Muscle of arm (tissue), 14 donors: ENCODE measurements at places on chromosomes 16 and 17.

- DNase-seq = no peak
These were observed 17.5 kb downstream of the COQ7 start for GRCh38 chr16:19084879-19085278.

GRCh38 chr17:29090750-29091605 lies 48.0 kb downstream of the PIPOX start:
- DNase-seq = no peak

GRCh38 chr17:48579760-48580554 lies 1.8 kb upstream of the HOXB4 start:
- DNase-seq = no peak

DNA sequence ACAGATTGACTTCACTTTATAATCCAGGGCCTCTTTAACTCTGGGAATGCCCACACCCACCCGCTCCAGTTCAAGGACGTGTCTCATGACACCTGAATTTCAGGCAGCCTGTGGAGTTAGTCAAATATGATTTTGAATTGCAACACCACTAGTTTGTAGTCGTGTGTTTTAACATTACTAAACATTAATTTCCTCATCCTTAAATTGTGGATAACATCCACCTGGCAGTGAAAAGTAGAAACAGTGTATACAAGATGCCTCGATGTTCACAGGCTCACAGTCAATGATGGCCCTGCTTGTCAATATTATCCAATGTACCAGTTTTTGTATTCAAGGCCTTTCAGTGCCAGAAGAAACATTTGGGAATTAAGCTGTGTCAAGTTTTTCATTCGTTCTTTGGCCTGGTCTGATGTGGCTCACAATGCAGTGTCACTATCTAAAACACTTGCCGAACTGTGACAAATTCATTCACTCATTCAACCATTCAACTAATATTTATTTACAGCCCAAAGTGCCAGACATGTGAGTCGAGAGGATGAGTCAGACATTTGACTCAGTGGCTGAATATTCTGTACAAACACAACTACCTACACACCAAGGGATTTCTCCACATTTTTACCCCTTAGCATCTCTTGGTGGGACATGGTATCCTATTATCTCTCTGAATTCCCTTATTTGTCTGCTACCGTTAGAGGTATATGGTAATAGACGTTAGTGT lies 1.4 kb downstream of the MEIOB start:
- no peak for DNase-seq

DNA sequence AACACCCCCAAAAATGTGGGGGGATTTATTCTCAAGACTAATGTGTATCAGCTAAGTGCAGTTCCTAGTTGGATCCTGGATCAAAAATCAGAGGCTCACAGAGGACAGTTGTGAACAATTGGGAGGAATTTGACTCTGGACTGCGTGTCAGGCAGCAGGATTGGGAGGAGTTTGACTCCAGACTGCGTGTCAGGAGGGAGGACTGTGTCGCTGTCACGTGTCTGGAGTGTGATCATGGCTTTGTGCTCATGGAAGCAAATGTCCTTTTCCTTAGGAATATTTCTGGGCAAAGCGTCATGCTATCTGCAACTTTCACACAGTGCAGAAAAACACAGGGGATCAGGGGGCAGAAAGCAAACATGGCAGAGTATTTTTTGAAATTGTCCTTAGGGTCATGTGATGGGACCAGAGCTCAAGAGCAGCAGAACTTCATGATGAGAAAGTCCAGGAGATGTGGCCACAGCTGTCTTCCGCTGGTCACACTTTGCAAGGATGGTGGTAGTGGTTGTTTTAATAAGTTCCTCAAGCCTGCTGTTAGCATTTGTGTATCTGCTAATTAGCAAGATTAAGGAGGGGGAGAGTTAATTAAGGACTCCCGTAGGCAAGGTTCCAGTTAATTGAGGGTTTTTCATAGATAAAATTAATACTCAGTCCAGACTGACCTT lies 122.0 kb upstream of the CHMP6 start:
- no peak for DNase-seq

GRCh38 chr17:42895185-42895555 lies 5.4 kb upstream of the G6PC1 start:
- DNase-seq = peak; percentile 61

GRCh38 chr17:17343160-17343735 lies 40.1 kb downstream of the NT5M start:
- no peak for DNase-seq

DNA sequence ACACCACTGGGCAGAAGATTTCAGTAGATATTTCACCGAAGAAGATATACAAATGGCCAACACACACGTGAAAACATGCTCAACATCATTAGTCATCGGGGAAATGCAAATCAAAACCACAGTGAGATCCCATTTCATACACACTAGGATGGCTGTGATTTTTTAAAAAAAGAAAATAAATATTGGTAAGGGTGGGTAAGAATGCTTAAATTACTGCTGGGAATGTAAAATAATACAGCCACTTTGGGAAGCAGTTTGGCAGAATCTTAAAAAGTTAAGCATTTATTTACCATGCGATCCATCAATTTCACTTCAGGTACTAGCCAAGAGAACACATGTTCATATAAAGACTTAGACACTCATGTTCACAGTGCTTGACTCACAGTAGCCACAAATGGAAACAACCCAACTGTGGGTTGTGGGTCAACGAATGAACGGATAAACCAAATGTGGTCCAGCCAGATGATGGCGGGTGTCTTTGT lies 6.5 kb upstream of the C16orf74 start:
- no peak for DNase-seq

DNA sequence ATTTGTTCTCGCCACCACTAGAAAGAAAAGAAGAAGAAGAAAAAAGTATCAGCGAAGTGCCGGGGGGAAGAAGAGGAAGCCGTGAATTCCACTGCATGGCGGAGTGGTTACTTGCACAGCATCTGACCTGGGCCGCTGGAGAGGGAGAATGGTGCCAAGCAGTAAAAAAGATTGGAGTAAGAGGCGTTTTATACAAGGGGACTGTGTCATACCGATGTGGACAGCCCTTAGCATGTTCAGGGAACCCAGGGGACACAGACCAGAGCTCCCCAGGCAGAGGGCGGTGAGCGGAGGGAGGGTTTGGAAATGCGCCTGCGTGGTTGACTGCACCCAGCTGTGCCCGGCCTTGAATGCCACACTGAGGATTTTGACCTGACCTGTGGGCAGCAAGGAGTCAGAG lies 52.8 kb downstream of the PLXDC1 start:
- DNase-seq = no peak

- DNase-seq = no peak
These were observed 1.2 kb upstream of the ZFHX3 start for GRCh38 chr16:73049091-73049490.

DNA sequence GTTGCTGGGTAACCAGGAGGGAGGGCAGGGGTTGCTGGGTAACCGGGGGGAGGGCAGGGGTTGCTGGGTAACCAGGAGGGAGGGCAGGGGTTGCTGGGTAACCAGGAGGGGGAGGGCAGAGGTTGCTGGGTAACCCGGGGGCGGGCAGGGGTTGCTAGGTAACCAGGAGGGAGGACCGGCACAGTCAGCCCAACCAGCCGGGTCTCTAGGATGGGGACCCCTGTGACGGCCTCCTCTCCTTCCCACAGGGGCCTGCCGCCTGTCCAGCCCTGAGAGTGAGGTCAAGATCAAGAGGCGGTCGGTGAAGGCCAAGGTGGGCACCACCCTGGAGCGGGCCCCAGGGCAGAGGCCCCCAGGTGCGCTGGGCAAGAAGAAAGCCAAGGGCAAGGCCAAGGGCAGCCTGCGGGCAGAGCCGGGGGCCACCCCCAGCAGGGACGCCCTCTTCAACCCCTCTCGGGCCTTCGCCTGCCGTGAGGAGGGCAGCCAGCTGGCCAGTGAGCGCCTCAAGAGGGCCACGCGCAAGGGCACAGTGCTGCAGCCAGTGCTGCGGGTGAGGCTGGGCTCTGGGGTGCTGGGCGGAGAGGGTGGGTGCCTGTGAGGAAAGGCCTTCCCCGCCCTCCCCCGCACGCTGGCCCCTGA lies 54.6 kb downstream of the ACTG1 start:
- DNase-seq = no peak

GRCh38 chr16:54282928-54283724 lies 3.5 kb downstream of the IRX3 start:
- no peak for DNase-seq

GRCh38 chr17:55734128-55734781 lies 11.6 kb upstream of the TMEM100 start:
- no peak for DNase-seq

- no peak for DNase-seq
These were observed 330.3 kb upstream of the XYLT1 start for GRCh38 chr16:17801068-17801467.

- DNase-seq = no peak
These were observed 13.7 kb downstream of the SMARCE1 start for GRCh38 chr17:40633871-40634270.

GRCh38 chr17:81322271-81323082 lies 27.4 kb upstream of the SLC38A10 start:
- no peak for DNase-seq

GRCh38 chr17:65123757-65124675 lies 13.2 kb upstream of the RGS9 start:
- DNase-seq = no peak

GRCh38 chr17:38590988-38591758 lies 14.6 kb downstream of the SRCIN1 start:
- no peak for DNase-seq

- no peak for DNase-seq
These were observed 42.1 kb downstream of the CHCT1 start for GRCh38 chr17:60464343-60464742.

GRCh38 chr17:79695293-79695790 lies 35.4 kb upstream of the ENPP7 start:
- no peak for DNase-seq

- no peak for DNase-seq
These were observed 19.2 kb downstream of the CLEC19A start for GRCh38 chr16:19304750-19305149.

DNA sequence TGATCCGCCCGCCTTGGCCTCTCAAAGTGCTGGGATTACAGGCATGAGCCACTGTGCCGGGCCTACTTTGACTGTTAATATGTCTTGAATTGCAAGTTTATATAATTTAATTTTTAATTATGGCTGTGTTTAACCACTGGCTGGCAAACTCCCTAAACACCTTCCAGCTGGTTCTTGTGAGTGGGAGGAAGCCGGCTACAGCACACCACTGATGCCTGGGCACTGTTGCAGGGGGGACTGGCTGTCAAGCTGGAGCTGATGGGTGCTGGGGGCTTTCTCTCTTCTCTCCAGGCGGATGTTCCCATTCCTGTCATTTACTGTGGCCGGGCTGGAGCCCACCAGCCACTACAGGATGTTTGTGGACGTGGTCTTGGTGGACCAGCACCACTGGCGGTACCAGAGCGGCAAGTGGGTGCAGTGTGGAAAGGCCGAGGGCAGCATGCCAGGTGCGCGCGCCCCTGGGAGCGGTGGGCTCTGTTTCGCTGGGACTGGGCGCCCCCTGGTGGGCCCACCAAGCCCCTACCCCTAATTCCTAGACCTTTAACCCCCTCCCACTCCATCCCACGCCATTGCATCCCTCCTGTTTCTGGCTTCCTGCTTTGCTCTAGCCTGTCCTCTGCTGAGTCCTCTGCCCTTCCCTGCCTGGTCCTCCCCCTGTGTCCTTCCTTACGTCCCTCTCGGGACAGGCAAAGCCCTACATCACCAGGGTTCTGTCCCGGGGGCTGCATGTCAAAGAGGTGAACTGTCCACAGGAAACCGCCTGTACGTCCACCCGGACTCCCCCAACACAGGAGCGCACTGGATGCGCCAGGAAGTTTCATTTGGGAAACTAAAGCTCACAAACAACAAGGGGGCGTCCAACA lies 9.5 kb downstream of the TBX21 start:
- DNase-seq = no peak

DNA sequence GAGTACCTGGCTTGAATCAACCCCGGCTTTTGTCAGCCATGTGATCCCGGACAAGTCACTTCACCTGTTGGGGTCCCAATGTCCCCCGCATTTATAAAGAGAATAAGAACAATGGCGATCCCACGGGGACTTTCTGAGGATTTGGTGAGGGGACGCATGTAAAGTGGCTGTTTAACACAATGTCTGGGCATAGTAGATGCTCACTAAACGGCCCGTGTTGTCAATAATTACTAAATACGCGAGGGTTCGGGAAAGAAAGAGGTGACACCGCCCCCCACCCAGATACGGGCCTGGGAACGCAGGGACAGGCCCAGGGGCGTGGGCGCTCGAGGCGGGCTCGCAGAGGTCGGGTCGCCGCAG lies 1.8 kb downstream of the SYNGR3 start:
- DNase-seq = no peak

- DNase-seq = no peak
These were observed 353.9 kb downstream of the CPPED1 start for GRCh38 chr16:12449795-12450194.

- no peak for DNase-seq
These were observed 2.1 kb upstream of the CEP295NL start for GRCh38 chr17:78905116-78905515.

DNA sequence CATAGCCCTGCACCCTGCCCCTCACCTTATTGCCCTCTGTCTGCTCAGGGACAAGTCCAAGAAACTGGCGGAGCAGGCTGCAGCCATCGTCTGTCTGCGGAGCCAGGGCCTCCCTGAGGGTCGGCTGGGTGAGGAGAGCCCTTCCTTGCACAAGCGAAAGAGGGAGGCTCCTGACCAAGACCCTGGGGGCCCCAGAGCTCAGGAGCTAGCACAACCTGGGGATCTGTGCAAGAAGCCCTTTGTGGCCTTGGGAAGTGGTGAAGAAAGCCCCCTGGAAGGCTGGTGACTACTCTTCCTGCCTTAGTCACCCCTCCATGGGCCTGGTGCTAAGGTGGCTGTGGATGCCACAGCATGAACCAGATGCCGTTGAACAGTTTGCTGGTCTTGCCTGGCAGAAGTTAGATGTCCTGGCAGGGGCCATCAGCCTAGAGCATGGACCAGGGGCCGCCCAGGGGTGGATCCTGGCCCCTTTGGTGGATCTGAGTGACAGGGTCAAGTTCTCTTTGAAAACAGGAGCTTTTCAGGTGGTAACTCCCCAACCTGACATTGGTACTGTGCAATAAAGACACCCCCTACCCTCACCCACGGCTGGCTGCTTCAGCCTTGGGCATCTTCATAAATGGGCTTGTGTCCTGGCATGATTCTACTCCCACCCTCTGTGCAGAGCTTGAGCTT lies 6.3 kb upstream of the NFATC3 start:
- no peak for DNase-seq

DNA sequence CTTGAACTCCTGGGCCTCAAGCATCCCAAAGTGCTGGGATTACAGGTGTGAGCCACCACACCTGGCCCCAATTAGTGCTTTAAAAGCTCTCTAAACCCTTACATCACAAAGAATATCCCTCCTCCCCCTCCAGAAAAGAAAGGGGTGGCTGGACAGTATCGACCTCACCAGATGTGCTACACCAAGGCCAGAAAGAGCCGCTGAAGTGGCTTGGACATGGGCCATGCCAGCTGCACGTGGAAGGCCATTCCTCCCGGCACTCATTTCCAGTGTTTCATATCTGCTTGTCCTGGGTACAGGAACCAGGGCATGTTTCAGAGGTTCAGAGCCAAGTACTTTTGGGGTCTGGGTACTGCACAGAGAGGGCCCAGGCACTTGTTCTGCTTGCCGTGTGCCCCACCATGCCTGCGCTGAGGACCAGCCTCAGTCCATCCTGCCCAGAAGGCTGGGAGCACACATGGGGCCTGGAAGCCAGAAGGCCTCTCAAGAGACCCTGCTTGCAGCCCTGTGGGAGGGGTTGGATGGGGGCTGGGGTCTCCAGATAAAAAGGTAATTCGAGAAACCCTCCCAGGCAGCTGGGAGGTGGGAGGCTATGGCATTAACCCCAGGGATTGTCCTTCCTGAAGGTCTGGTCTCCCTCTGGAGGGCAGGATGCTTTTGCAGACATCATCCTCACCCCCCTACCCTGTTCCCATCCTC lies 3.5 kb upstream of the SRRM2 start:
- no peak for DNase-seq
